Stimulated activated CD8-positive, alpha-beta memory T cell treated with anti-CD3 and anti-CD28 coated beads, Interleukin-12 subunit alpha, Interleukin-12 subunit beta, amount 100 ng/mL, for 4 hours (primary cell): ENCODE measurements at places on chromosomes 3 and 15.

DNA sequence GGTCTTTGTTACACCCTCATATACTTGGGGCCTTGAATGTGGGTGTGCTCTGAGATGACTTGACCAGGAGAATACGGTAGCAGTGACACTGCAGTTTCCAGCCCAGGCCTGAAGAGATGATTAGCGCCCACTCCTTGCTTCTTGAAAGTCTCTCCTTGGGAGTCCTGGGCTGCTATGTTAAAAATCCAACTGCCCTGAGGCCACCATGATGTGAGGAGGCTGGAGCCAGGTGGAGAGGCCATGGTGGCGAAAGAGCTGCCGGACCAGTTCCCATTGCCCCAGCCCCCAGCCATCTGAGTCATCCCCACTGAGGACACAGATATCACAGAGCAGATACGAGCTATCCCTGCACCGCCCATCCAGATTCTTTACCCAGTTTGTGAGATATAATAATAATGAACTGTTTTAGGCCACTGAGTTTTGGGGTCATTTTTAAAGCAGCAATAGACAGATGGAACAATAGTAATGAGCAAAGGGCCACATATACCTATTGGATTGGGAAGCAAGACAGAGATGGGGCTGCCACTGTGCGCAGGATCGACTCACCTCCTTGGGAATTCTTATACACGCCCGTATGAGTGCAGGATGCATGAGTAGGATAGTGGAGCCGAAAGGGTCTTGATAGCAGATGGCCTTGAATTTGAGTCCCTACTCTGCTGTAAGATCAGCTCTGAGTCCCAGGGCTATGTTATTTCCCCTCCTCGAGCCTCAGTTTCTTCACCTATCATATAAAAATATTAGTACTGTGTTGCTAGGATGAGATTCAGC, 12.1 kb upstream of the GATA2 start:
- DNase-seq = no peak

DNA sequence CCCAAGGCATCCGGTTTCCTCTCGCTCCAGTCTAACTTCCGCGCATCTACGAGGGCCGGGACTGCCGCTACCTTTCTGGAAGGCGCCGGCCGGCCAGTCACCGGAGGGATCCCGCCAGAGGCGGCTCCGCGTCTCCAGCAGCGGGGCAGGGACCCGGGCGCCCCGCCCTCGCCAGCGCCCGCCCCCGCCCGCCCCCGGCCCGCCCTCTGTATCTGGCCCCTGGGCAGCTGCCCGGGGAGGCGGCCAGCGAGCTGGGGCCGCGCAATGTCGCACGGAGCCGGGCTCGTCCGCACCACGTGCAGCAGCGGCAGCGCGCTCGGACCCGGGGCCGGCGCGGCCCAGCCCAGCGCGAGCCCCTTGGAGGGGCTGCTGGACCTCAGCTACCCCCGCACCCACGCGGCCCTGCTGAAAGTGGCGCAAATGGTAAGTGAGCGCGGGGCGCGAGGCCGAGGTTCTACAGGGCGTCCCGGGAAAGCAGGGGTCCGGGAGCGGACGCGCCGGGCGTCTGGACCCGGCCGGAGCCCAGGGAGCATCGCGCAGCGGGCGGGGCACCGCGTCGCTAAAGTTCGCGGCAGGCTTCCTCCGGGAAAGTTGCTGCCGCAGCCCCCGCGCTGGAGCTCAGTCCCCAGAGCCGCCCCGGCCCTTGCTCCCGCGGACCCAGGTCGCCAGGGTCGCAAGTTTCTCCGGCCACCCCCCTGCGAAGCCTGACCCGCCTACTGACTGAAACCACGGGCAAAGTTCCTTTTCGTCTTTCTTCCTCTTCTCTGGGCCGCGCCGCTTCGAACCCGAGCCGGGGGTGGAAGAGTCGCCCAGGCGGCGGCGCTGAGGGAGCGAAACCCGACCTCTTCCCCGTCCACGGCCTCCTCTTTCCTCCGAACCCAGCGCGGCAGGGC, at the start of gene CMTM7:
Gene CMTM7, plus strand, starts transcription at position 211 of the 893 bp plus-strand sequence. Its CDS starts 54 bp downstream, at position 265.
- peak; percentile 28 for DNase-seq

GRCh38 chr15:90677807-90678790, 39.0 kb upstream of the BLM start:
- no peak for DNase-seq

- DNase-seq = no peak
These were observed 361.4 kb upstream of the ICE2 start for GRCh38 chr15:60840306-60840702.

DNA sequence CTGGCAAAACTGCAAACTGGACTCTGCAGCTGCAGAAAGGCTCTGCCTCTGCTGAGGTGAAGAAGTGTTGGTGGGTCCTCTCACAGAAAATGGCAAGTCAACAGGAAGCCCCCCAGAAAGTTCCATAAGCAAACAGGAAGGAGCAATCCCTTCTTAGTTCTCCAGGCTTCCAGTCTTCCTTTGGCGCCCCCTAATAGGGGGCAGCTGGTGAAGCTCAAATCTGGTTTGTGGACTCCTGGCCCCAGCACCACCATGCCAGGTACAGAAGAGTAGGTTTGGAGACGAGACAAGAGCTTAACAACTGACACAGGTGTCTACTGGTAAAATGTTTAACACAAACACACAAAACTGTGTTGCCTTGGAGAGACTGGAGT, 35.5 kb downstream of the LEO1 start:
- no peak for DNase-seq

DNA sequence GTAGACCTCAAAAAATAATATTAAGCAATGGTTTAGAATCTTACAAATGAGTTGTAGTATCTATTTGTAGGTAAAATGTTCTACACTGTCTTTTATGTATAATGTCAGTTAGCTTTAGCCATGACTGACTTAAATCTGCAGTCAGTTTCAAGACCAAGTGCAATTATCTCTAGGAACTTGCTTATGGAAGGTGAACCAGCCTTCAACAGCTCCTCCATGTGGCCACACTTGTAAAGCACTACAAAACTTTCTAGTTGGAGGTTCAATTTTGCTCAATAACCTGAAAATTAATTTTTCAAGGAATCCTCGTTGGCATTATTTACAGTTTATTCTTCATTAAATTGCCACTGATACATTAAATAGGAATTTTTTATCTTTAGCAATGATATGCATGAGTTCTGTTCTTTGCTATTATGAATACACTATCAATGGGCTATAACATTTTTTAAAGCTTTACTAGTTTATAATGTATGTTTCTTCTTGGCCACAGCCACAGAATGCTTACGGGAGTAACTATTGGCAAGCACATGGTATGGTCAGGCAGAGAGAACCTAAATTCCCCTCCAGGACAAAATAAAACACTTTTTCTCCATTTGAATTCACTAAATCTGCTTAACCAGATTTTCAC, 315.3 kb upstream of the UBE2E2 start:
- DNase-seq = no peak

- no peak for DNase-seq
These were observed 45.9 kb upstream of the THBS1 start for GRCh38 chr15:39534996-39535395.

GRCh38 chr3:2078821-2079220, 19.8 kb upstream of the CNTN4 start:
- DNase-seq = no peak

DNA sequence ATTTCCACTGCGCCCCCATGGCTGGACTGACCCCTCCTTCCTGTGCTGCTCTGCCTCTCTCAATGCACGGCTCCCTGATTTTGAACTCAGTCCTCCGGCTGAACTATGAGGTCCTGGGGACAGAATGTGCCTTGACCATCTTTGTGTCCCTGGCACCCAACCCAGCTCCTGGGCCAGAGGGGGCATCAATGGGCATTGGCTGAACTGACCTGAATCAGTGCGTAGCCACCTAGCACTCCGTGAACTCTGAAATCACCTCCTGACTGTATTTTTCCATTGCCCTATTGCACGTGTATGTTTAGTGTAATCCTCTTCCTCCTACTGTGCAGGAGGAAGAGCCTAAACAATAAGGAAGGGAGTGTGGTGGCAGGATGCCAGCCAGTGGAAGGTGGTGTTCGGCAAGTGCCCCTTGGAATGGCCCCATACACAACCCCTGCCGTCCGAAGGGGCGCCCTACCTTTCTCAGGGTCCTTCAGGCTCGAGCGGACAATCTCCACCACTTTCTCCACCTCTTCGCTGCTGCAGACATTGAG, 33.5 kb downstream of the BDH1 start:
- no peak for DNase-seq

GRCh38 chr3:29644956-29645636, 364.2 kb downstream of the RBMS3 start:
- no peak for DNase-seq

DNA sequence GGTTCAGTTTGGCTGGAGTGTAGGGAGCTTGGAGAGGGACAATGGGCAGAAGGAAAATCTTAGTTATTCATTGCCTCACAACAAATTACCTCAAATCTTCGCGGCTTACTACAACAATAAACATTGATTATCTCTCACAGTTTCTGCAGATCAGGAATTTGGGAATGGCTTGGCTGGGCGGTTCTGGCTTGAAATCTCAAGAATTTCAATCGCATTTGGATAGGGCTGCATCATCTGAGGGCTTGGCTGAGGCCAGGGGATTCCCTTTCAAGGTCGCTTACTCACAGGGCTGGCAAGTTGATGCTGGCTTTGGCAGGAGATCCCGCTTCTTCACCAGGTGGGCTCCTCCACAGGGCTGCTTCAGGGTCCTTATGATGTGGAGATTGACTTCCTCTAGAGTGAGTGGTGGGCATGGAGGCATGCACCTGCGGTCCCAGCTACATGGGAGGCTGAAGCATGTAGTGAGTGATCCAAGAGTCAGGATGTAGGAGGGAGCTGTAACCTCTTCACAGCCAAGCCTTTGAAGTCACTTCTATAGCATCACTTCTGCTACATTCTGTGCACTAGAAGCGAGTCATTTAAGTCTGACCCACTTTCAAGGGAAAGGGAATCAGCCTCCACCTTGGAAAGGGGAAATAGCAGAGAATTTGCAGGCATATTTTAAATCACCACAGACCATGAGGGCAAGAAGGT, 63.1 kb downstream of the CDC25A start:
- DNase-seq = no peak

DNA sequence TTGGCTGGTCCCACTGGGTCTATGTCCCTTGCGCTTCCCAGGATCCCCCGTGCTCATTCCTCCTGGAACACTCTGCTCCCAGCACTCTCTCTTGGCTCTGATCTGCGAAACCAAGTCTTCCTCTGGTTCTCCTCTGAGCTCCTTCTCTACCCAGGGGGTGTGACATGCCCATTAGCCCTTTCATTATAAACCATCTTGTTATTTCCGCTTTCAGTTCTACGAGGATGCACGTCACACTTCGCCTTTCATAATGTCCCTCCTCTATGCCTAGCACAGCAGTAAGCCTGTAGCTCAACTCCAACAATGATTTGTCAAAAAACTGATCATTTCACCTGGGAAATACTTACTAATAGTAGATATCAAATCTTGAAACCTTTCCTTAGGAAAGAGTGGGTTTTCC, 52.0 kb upstream of the RAD18 start:
- DNase-seq = no peak

- DNase-seq = no peak
These were observed 62.8 kb downstream of the THBS1 start for GRCh38 chr15:39643727-39644126.

DNA sequence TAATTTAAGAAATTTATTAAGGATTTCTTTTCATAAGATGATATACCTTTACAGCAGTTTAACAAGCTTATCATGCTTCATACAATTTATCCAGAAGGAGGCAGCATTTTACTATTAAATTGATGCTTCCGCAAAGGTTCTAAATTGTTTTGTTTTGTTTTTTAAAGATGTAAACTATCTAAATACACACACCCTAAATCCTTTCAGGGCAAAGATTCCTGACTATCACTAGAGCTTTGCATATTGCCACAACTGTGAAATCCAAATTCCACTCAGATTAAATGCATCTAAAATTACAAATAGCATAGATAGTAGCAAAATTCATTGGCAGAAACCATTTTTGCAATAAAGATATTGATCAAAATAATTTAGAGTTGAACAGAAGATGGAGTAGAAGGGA, 44.5 kb upstream of the CCNL1 start:
- no peak for DNase-seq

DNA sequence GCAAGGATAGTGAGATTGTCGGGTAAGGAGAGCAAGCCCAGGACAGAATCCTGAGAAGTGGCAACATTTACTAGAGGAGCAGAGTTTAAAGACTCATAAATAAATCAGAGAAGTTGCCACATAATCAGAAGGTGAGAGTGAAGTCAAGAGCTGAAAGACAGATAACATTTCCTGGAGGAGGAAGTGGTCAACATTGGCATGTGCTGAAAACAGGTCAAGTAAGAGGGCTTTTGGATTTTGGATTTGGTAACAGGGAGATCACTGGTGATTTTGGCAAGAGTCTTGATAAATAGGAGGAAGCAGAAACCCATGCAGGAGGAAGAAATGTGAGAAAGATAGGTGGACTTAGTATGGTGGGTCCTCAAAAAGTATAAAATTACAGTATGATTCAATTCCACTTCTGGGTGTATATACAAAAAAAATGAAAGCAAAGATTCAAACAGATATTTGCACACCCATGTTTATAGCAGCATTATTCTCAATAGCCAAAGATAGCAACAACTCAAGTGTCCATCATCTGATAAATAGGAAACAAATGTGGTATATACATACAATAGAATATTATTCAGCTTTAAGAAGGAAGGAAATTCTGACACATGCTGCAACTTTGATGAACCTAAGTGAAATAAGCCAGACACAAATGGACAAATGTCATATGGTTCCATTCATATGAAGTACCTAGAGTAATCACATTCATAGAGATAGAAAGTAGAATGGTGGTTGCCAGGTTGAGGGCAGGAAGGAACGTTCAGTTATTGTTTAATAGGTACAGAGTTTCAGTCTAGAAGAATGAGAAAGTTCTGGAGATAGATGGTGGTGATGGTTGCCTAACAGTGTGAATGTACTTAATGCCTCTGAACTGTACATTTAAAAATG, 27.3 kb upstream of the MBNL1 start:
- DNase-seq = no peak

DNA sequence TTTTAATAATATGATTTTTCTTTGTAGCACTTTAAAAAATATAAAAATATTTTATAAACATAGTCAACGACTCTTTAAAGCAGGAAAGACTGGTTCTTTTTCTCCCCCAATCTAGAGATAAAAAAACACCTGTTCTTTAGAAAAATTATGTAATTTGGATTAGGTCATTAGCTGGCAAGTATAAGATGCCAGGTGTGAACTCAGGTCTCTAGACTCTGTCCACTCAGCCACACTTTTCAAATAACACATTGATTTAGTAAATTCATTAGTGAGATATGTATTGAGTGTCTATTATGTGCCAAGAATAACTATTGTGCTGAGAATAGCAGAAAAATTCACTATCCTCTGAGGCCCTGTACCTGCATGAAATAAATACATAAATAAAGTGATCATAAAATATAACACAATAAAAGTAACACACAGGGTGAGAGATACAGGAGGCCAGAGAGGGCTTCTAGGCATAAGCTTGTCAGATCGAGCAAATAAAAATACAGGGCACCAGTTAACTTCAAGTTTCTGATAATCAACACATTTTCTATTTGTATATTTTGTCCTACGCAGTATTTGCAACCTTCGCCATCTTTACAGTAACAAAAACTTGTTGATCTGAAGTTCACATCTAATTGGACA, 867.1 kb upstream of the GBE1 start:
- no peak for DNase-seq

DNA sequence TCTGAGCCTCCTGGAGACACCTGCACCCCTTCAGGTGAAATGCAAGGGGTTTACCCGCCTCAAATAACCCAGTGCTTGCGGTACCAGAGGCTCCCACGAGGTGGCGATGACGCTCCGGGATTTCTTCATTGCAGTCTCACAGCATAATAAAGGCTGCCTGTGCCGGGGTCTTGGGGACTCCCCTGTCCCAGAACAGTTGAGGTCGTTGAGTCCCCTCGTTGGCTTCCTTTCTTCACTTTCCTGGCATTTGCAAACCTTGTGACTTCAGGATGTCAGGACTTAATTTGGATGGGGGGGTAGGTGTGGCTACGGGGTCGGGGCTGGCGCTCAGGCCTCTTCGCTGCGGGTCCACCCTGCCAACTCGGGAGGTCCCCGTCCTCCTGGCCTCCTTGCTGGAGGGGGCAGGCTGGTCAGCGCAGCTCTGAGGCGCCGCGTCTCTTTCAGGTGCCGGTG, 1.3 kb downstream of the GNAT1 start:
- peak; percentile 56 for DNase-seq
